ENCODE measurements at places on chromosomes 5 and 9.

GRCh38 chr5:74322191-74322590, 318.3 kb downstream of the ENC1 start:
- DNase-seq: no peak

DNA sequence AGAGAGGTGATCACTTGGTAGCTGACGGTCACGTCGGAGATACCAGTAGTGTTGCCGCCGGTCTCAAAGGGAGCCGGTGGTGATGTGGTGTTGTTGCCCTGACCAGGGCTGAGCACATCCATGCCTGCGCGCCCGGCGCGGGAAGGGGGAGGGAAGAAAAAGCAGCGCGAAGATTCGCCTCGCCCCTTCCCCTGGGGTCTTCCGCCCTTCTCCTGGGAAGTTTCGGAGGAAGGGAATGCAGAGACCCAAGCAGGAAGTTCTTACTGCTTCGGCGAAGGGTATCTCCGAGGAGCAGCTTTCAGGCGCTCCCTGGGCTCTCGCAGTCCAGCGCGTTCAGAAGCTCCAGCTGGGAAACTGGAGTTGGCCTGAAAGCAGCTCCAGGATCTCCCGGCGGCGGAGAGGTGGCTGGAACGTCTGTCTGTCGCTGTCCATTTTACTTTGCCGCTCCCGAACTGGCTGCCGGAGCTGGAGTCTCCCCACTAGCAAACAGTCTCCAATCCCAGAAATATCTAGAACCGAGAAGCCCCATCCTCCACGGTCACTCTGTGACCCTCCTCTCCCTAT, 565 bp downstream of the HTR1A start:
- no peak for DNase-seq

DNA sequence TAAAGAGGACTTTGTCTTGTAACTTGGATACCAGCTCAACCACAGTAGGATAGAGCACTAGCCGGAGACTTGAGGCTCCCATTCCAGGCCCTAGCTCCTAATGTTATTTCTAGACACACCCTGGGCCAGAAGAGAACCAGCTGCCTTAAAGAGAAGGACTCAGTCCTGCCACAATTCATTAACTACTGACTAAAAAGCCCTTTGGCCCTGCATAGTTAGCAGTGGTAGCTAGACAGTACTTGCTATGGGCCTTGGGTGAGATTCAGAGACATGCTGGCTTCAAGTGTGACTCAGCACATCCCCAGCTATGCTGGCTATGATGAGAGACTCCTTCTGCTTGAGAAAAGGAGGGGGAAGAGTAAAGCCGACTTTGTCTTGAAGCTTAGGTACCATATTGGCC, 47.3 kb downstream of the TMEM167A start:
- no peak for DNase-seq

DNA sequence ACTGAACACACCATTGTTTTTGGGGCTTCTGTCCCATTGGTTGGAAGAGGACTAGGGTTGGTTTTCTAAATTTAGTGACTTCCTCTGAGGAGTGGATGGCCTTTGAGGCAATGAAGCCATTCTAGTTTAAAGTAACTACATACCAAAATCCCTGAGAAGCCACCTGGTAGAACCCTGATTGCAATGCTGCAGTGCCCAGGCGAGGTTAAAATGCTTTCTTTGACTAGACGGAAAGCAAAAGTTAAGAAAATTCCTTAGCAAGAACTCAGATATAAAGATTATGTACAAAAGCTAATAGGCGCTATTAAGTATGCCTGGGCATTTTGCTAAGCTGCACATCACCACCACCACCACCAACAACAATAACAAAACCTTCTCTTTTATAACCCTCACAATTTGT, 20.6 kb downstream of the GLRX start:
- DNase-seq: no peak

DNA sequence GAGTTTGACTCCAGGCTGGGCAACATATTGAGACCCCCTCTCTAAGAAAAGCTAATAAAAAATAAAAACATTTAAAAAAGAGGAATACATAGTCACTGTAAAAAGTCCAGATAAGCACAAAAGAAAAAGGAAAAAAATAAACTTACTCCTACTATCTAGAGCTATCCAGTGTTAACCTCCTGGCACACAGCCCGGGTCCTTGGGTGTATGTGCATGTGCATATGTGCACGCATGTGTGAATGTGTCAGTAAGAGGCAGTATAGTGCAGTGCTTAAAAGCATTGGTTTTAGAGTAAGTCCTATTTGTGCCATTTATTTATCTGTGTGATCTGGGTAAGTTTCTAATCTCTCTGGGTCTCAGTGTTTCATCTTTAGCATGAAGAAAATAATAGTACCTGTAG, 26.7 kb downstream of the FAM219A start:
- no peak for DNase-seq

GRCh38 chr9:99419070-99419469, 197.0 kb downstream of the SEC61B start:
- DNase-seq: no peak

DNA sequence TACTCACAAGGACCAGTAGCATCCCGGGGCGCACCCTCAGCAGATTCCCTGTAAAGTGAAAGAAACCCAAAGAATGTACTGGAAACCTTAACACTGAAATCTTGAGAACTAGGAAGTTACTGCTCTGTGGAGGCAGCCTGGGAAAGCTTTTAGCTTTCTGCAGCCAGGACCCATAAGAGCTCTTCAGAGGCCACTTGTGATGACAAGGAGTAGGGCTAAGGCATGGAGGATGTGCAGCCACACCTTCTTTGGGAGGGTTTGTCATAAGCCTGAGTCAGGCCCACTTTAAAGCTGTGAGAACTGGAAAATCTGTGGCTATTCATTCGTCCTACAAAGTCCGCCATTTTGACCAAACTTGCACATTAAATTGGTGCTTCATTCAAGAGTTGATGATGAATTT, 291.1 kb upstream of the TLE4 start:
- no peak for DNase-seq

DNA sequence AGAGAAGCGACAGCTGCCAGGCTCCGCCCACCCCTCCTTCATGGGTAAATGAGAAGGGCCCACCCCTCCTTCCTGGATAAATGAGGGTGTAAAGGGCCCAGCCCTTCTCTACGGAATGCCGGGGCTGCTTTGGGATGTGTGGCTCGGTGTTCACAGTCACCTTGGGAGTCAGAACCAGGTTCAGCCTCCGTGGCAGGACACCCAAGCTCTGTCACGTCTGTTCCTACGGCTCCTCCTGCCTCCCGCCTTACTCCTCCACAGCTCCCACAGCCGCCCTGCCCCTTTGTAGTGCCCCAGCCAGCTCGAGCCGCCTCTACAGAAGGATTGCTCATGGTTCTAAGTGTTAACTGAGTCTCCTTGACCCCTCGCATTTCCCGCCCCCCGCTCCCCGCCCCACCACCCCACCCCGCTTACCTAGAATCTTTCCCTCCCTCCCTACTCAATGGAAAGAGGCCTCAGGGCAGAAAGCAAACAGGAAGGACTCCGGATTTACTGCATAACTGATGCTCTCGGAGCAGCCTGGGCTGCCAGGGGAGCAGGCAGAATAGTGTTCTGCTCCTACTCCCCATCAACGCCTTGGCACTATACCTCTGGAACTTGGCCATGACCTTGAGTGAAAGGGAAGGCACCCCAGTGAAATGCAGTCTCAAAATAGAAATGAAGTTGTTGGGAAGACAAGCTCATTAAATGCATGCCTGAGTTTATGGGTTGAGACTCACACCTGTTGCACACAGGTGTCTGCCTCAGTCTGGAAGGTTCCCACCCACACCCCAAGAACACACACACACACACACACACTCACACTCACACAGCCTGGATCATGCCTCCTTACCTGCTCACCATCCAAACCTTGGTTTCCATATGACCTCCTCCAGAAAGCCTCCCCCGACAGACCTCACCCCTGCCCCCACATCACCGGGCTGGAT, 59.6 kb downstream of the NEURL1B start:
- no peak for DNase-seq

DNA sequence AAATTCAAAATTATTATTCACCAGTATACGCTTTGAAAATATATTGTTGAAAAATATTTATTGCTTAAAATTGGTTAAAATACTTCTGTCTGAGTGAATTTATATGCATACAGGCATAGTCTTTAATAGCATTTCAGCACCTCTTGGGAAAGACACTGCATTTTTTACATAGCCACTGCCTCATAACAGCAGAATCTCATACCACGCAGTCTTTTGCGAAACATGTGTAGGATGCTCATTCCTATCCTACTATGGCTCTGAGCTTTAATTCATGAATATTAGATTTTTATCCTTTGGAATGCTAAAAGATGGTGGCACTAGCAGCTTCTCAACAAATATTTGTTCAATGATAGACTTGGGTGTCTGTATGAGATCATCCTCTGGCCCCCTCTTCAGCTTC, 94.0 kb upstream of the SH3GL2 start:
- DNase-seq: no peak

- no peak for DNase-seq
These were observed 42.8 kb upstream of the LHFPL2 start for GRCh38 chr5:78691084-78691960.

DNA sequence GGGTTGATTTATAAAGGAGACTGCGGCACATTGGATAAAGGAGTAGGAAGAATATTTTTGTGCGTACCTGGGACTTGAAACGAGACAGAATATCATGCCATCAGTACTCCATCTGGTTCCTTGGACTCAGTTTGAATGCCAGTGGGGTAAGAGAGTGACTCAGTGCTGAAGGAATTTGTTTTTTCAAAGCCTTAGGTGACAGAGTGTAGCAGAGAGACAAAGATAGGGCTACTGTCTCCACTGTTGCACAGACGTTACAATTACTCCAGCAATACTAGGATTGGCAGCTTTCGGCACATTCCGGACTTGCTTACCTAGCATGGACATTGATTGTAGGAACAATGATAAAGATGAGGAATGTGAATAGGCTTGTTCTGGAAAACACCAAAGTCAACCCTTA, 250.7 kb downstream of the KCTD16 start:
- DNase-seq: no peak

GRCh38 chr9:112006361-112007020, 109.9 kb downstream of the UGCG start:
- no peak for DNase-seq

Data from pulmonary artery endothelial cell (primary cell).